Activated naive CD4-positive, alpha-beta T cell treated with anti-CD3 and anti-CD28 coated beads for 36 hours (primary cell): ENCODE measurements at places on chromosomes 3 and 15. TPM values are rescaled to one million over a fixed set of nuclear protein-coding genes. Genes with fewer than 3 reads are reported as not detected.

B3GNT5 gene
- 15.0 TPM for total RNA-seq

THAP10 gene
- total RNA-seq = not detected

GOLGA8M gene
- not detected for total RNA-seq

DNA sequence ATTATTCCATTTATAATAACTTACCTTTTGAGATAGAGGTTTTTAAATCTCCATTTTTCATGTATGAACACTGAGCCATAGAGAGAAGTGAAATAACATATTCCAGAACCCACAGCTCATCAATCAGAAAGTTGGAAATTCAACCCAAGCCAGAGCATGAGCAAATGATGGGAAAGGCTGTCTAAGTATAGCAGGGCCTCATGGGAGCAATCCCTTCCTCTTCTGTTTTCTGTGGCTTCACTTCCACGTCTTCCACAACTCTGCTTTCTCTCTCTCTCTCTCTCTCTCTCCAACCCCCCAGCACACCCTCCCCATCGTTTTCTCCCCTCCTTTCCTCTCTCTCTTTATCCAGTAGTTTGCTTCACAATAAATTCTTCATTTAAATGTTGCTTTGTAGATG, 14.8 kb upstream of the IL1RAP start:
- H3K27me3 ChIP-seq = peaks cover 29% of the 10 kb centered on the region
- no peak overlapping the region for H3K27ac ChIP-seq
- no peak for DNase-seq
- no peaks in the 10 kb centered on the region for H3K36me3 ChIP-seq
- H3K4me3 ChIP-seq = no peak overlapping the region
- peaks cover 4% of the 10 kb centered on the region for H3K4me1 ChIP-seq

GRCh38 chr15:38017721-38018120, 83.3 kb downstream of the TMCO5A start:
- peaks cover 4% of the 10 kb centered on the region for H3K27me3 ChIP-seq
- H3K36me3 ChIP-seq = no peaks in the 10 kb centered on the region
- no peak overlapping the region for H3K4me3 ChIP-seq

TEX9 gene
- 1.1 TPM for total RNA-seq

SERPINI1 gene
- total RNA-seq = 0.99 TPM

GRCh38 chr3:80675790-80676189, 908.0 kb upstream of the ROBO1 start:
- no peak for DNase-seq
- no peaks in the 10 kb centered on the region for H3K4me1 ChIP-seq
- H3K27me3 ChIP-seq = no peaks in the 10 kb centered on the region
- H3K36me3 ChIP-seq = no peaks in the 10 kb centered on the region

- H3K4me1 ChIP-seq = peaks cover 67% of the 10 kb centered on the region
- H3K27ac ChIP-seq = no peak overlapping the region
- H3K36me3 ChIP-seq = no peaks in the 10 kb centered on the region
- DNase-seq = no peak
- no peak overlapping the region for H3K4me3 ChIP-seq
These were observed 14.0 kb downstream of the VGLL4 start for GRCh38 chr3:11629716-11630115.

DNA sequence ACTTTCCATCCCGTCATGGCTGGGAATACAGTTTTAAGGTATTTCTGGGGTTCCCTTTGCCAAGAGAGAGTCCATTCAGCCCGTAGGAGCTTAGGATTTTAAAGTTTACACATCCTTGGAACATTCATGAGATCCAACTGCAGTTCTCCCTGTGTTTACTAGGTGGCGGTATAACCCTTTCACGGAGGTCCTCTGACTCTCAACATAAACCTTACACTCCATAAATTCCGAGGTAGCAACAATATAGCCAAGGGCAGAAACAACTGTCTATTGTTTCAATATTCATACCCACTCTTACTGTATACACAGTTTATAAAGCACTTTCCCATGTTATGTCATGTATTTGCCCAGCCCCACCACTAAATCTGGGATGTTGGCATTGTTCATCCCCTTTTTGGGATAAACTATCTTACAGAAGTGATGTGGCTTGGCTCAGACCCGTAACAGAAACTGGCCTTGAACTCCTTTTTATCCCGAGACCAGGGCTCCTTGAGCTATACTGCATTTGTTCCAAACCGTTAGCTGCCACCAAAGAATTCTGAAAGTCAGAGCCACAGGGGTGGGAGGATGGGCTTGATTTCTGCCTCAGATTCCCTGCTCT, 69.2 kb upstream of the COL6A5 start:
- H3K27ac ChIP-seq = no peak overlapping the region
- H3K36me3 ChIP-seq = no peaks in the 10 kb centered on the region
- H3K27me3 ChIP-seq = peaks cover 25% of the 10 kb centered on the region

DNA sequence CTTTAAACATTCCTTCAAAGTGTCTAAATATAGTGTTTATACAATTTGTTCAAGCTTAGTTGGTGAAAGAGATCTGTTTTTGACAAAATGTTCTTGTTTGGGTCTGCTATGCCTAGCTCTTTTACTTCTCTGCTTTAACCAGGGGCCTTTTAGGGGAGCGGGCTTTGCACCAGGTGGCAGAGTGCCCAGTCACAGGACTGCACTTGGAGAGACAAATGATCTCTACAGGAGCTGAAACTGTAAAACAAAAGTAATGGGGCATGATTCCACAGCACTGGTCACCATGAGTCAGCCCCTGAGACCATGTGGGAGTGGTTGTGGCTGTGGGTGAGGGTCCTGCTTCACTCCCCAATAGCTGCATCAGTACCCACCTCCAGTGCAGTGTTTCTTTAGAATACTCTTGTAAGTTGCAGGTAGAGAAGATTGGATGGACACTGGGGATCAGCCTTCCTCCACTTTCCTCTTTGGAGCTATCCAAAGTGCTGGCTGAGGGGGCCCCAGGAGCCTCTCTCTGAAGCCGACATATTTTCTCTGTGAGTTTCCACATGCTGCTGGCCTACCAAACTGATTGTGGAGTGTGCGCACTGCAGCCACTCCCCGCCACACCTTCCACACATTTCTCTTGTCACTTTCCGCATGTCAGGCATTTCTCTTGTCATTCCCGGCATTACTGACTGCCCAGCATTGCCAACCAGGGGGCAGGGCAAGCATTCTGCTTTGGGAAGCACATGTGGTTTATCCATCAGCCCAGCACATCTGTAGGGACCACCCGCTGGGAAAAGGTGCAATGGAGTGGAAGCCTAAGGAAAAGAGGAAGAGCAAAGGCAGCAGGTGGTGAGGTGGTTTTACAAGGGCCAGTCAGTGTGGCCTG, 110.0 kb downstream of the EPHB1 start:
- H3K27ac ChIP-seq = no peak overlapping the region
- H3K36me3 ChIP-seq = no peaks in the 10 kb centered on the region
- no peaks in the 10 kb centered on the region for H3K27me3 ChIP-seq

- no peak for DNase-seq
- peaks cover 22% of the 10 kb centered on the region for H3K27me3 ChIP-seq
- no peaks in the 10 kb centered on the region for H3K4me1 ChIP-seq
- H3K4me3 ChIP-seq = no peak overlapping the region
These were observed 107.0 kb upstream of the RORA start for GRCh38 chr15:61336026-61336638.

GRCh38 chr15:36954486-36954885, 145.9 kb downstream of the MEIS2 start:
- H3K27me3 ChIP-seq = peaks cover 12% of the 10 kb centered on the region
- no peak overlapping the region for H3K4me3 ChIP-seq
- no peak overlapping the region for H3K27ac ChIP-seq
- no peaks in the 10 kb centered on the region for H3K4me1 ChIP-seq

DNA sequence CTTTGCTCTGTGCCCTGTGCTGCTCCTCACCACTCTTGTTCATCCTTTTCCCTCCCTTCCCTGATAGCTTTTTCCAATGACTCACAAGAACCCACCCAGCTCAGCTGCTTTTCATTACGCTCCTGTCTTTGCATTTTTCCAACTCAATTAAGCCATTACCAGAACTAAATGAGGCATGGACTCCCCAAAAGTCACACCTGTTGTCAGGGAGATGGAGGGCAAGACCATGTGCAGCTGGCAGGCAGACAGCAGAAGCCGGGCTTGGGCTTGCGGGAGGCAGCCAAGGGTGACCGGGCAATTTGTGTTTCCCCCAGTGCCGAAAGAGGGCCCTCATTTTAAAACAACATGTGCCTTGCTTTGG, 64.3 kb downstream of the CASR start:
- peaks cover 20% of the 10 kb centered on the region for H3K4me1 ChIP-seq
- H3K27me3 ChIP-seq = peaks cover 4% of the 10 kb centered on the region
- DNase-seq = no peak

SERINC4 gene
- 0.15 TPM for total RNA-seq
